ENCODE measurements at places on chromosomes 3 and 15. TPM values are rescaled to one million over a fixed set of nuclear protein-coding genes. Genes with fewer than 3 reads are reported as not detected.

Gene METTL6
- 25.8 TPM for polyA plus RNA-seq

Gene RBP2
- polyA plus RNA-seq, result 0.40 TPM

Gene LPCAT4
- 42.2 TPM for polyA plus RNA-seq

Gene GOLGA8O
- not detected for polyA plus RNA-seq

Gene SLC7A14
- 2.6 TPM for polyA plus RNA-seq

Gene NLGN1
- polyA plus RNA-seq, result 1.8 TPM

Gene SLC9A9
- polyA plus RNA-seq, result 8.0 TPM

Gene GCSAM
- 1.8 TPM for polyA plus RNA-seq

Gene SPTBN5
- 3.0 TPM for polyA plus RNA-seq

Gene PLXND1
- 127 TPM for polyA plus RNA-seq
